Midbrain (tissue), 1 donor: ENCODE measurements at places on chromosomes 12 and 14.

DNA sequence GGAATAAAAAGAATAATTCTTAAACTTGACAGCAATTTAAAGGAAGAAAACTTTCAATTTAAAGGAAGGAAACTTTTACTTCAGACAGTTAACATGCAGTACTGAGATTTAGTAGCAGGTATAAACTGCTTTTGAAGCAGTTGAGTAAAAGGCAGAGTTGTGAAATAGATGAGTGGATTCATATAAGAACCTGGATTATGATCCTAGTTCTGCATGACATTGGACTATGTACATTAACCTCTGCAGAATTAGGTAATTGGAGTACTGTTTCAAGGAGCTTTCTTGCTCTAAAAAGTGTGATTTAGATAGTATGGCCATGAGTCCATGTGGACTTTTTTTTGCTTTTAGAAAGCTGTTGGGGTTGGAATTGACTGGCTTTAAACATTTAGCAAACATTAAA is 29.7 kb downstream of the ATP2A2 start:
- DNase-seq: no peak

- DNase-seq: no peak
Observed at GRCh38 chr12:27385766-27386564, 53.3 kb downstream of the BMAL2 start.

DNA sequence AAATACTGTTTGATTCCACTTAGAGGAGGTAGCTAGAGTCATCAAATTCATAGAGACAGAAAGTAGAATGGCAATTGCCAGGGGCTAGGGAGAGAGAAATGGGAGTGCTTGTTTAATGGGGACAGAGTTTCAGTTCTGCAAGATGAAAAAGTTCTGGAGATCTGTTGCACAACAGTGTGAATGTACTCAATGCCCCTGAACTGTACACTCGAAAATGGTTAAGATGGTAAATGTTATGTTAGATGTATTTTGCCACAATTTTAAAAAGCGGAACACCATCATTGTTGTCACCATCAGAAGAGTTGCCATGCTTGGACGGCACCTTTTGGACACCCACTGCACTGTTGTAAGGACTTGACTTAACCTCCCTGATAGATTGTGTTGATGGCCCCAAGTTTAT is 106.9 kb downstream of the SCARB1 start:
- no peak for DNase-seq

DNA sequence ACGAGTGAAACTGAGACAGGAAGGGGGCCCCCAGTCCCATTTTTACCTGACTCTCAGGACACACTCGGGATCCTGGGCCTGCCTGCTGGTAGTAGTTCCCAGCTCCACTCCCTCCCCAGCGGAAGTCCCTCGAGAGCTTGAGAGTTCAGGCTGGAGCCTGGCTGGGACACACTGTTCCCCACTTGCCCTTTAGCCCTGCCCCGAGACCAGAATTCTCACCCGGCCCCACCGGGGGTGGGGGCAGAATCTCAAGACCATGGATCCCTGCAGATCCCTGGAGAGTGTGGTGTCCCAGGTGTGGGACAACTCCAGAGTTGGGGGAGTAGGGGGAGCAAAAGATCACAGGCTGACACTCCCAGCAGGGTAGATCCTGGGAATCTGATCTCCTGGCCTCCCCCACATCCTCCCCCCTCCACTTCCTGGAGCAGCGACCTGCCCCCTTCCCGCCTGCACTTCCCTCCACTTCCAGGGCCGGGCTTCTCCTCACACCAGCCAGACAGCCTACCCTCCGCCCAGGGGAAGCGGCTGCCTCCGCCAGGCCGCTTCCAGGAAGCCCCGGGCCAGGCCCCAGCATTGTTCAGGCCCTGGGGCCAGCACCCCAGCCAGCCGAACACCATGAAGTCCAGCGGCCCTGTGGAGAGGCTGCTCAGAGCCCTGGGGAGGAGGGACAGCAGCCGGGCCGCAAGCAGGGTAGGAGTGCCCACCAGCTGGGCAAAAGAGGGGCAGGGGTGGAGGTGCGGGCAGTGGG is at the start of gene TNS2:
TSS of gene TNS2 (plus strand) at position 495 of the 748 bp plus-strand sequence. CDS start at position 616, 121 bp downstream.
- peak; percentile 41 for DNase-seq

DNA sequence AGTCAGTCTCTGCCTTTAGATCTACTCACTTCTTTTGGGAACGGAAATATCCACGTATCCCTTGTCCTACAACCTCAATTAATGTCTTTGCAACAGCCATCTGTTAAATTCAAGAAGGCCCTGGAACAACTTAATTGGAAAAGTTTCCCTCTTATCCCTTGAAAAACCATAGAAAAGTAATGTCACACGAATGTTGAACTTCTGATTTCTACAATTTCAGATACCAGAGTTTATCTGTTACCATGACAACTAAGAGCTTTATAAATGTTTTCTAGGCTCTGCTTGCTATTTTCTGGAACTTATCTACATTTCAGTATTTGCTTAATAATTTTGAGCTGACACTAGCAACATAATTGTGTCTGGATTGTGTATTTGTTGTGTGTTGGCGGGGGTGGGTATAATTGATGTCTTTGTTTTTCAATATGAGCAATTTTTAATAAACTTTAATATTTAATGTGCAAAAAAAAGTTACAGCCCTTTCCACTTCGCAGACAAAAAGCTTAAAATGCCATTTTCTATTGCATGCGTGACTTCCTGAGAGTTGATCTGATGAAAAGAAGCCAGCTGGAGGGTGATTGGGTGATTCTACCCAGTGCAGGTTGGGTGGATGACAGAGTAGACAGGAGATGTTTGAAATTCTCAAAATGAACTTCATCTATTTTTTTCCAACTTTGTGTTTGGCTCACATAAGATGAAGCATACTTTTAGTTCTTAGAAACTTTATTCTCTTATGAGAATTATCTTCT is 11.8 kb upstream of the EDDM3A start:
- no peak for DNase-seq

DNA sequence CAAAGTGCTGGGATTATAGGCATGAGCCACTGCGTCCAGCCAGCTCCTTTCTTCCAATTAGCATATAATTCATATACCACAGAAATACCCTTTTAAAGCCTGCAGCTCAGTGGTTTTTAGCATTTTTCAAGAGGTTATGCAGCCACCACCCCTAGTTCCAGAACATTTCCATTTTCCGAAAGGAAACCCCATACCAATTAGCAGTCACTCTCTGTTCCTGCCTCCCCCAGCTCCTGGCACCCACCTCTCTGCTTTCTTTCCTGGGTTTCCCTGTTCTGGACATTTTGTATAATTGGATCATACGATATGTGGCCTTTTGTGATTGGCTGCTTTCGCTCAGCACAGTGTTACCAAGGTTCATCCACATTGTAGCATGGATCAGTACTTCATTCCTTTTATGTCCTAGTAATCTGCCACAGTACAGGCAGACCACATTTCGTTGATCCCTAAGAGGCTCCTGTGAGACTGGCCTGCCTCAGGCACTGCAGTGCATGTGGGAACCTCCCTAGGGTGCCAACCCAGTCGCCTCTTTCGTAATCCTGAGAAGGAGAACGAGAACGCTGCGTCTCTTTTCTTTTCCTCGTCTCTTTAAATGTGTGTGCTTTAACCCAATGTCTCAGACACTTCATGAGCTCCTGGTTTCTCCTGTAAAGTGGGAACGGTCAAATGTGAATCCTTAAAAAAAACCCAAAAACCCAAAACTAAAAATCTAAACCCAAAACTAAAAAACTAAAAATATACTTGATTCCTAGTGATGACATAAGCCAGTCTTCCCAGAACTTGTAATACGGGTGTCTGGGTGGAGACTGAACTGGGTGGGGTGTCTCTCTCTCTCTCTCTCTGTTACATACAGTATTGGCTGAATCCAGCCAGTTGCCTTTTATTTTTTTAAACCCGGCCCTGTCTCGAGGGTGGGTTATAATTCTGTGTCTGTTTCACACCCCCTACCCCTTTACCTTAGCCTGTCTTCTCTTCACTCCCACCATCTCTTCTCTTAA is 14.7 kb downstream of the AACS start:
- DNase-seq: no peak

DNA sequence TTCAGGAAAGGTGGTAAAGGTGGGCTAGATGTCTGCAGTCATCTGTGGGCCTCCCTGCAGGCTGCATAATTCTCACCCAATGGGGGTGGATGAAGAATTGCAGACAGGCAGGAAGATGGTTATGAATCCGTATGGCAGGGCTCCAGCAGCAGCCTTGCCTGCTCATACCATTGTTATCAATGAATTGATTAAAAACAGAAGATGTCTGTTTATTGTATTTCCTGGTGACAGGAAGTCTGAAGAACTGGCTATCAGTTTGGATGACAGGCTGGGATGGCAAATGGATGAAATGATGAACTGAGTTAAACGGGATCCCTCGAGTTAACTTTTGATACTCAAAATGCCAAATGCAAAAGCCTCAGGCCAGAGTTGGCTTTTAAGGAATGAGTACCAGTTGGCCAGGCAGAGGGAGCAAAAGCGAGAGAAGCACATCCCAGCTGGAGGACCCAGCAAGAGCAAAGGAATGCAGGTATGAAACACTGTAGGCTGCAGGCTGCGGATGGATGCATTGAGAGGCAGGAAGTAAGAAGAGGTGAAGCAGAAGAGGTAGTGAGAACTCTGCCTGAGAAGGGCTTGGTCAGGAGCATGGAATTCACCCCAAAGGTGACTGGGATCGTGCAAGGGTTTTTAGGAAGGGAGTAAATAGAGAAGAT is 550.0 kb upstream of the TBX3 start:
- no peak for DNase-seq

DNA sequence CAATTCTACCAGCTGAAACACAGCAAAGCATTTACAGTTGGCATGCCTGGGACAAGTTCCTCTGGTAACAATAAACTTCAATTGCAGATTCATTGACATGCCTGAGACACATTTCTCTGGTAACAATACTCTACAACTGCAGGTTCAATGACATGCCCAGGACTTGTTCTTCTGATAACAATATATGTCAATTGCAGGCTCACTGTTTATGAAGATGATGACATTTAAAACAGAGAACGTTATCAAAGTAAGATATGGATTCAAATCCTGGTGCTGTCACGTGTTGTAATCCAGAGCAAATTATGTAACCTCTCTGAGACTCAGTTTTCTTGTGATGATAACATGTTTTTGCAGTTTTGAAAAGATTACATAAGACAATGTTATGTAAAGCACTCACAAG is 20.5 kb downstream of the KITLG start:
- no peak for DNase-seq

DNA sequence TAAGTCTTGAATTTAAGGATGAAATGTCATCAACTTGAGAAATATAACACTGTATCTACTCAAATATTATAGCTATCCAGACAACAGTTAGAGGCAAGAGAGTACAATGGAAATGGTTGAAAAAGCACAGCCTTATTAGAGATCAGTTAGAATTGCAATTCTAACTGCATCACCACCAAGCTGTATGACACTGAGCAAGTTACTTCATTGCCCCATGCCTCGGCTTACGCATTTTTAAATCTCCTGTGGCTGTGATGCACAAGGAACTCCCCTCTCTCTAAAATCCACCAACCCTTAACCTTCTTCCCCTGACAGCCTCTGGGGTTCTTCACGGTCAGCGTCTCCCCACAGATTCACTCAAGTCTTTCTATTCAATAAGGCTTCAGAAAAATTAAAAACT is 75.1 kb downstream of the MED13L start:
- DNase-seq: no peak

DNA sequence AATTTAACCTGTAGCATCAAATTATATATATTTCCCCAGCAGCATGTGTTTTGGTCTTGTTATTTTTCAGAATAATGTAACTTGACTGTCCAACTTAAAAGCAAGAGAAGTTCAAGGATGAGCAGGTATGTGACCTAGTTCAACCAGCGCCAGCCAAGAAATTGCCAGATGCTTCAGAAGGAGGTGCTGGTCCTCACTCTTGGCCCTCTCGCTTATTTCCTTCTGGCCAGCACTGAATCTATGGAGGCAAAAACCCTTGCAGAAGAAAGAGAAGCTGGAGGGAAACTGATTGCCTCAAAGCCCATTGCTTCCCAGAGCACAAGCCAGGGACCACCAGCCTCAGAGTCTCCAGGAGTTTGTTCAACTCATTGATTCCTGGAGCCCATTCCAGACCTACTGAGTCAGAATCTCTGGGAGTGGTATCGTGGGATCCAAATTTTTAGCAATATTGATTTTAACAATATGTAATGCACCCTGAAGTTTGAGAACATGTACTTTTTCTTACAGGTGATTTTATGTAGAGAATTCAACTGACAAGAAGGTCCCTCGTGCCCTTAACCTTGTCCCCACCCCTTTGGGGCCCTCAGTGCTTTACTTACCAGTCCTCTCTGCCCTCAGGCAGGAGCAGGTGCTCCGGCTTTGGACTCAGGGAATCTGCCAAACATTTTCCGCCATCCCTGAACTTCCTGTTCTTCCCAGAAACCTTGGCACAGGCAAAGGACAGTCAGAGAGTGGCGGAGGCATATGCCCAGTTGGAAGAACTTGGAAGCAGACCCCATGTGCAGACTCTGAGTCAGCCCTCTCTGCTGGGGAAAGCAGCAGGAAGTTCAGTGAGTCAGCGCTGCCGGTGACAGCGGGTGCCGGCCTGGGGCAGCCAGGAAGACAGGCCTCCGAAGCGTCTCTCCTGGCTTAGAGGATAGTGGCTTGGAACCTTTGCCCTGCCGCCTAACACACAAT is 10.4 kb downstream of the BEST3 start:
- DNase-seq: no peak

DNA sequence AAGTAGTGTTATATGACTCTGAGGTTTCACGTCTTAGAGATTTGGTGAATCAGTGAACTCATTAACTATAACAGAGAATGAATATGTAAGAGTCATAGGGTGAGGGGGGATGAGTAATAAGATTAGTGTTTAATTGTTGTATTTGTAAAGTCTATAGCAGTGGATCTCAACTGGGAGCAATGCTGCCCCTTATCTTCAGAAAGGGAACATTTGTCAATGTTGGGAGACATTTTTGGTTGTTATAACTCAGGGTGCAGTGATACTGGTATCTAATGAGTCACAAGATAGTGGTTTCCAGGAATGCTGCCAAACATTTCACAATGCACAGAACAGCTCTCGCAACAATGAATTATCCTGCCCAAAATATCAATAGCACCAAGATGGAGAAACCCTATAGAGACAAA is 1193.7 kb downstream of the GALC start:
- DNase-seq: no peak

GRCh38 chr12:39443929-39444209 is 949 bp upstream of the KIF21A start:
- DNase-seq: peak; percentile 71

GRCh38 chr12:102965281-102966155 is 8.0 kb downstream of the ASCL1 start:
- DNase-seq: peak; percentile 38
